ENCODE measurements at places on chromosomes 12 and 14.
A peak's percentile ranks its signal among the peaks of the same experiment; 100 is the strongest.

DNA sequence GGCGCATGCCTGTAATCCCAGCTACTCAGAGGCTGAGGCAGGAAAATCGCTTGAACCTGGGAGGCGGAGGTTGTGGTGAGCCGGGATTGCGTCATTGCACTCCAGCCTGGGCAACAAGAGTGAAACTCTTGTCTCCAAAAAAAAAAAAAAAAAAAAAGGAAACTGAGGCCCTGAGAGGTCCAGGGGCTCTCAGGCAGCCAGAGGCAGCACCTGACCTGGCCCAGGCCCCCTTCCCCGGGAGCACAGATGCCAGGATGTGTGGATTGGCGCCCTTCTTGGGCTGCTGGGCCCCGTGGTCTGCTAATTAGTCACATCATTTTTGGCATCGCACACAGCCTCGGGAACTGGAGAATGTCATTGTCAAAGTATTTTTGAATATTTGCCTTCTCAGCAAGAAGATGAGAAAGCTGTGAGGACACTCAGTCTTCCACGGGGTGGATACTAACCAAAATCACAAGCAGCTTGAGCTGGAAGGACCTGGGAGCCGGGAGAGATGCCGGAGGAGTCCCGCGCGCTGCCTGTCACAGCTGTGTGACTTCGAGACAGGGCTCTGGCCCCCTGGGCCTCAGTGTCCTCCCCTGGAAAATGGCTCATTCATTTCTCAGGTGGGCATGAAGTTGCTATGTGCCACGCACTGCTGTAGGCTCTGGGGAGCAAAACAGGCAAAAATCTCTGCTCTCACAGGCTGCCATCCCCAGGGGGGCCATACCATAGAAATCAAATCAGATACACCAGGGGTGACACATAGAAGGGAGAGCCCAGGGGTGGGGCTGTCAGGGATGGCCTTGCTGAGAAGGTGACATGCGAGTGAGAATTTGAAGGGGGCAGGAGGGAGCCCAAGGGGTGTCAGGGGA lies 12.5 kb upstream of the RCOR1 start:
- DNase-seq = no peak

- DNase-seq = no peak
Observed at GRCh38 chr14:38931969-38932652, 170.9 kb downstream of the SEC23A start.

DNA sequence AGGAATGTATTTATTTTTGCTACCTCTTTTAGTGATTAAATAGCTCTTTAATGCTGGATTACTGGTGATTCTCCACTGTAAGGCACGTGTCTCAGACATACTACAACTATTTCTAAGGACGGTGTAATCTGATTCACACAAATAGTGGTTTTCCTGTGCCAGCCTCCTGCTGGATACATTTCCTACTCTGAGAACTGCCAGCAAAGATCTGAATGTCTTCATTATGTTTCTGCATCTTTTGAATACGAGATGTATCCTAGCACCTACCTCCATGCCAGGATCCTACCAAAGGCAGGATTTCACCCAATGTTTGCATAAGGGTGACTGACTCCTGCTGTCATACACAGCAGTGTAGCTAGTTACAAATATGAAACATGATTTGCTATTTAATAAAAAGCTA lies 120.6 kb downstream of the PRICKLE1 start:
- no peak for DNase-seq

- no peak for DNase-seq
Observed at GRCh38 chr12:119593578-119594398, at the start of gene TMEM233. TMEM233 (plus strand) TSS chr12:119593774; CDS start chr12:119593849, 75 bp downstream.

DNA sequence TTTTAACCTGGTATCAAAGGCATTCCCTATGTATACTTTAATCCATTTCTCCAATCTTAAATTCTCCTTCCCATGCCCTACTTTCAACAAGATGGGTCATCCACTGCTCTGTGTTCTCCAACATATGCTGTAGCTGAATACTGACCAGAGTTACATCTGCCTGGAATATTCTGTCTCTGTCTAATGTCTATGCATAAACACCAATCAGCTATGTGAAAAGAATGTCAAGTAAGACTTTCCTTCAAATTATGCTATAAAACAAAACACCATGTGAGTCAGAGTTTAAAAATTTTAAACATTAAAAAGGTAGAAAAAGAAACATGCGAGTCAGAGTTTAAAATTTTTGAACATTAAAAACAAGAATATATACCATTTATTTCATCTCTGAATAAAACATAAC lies 19.3 kb downstream of the NT5DC3 start:
- DNase-seq = no peak

DNA sequence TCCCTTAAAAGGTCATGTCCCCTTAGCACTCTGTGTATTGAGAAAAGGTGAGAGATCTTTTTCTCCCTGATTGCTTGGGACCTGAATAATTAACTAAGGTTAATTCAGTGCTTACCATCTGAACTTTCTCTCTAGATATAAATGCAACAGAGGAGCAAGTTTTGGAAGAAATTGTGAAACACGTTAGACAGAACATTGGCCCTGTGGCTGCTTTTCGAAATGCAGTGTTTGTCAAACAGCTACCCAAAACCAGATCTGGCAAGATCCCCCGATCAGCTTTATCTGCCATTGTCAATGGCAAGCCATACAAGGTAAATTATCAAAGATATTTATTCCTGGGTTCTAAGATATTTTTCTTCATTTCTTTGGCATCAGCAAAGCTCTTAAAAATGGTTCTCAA lies 175.5 kb downstream of the ACSS3 start:
- DNase-seq = no peak

DNA sequence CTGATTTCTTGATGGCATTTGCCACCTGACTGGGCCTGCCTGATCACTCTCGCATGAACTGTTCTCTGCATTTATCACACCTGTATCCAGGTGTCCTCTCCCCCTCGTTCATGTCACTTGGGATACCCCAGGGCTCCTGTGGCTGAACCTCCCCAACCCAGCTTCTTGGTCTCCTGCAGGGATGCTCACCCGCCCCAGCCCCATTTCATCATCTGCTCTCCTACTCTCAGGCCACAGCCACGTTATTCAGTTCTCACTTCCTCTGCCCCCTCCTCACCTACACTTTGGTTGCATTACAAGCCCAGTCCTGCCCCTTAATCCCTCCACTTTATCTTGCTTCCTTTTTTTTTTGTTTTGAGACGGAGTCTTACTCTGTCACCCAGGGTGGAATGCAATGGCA lies 35.5 kb downstream of the TMBIM6 start:
- no peak for DNase-seq

- DNase-seq = no peak
Observed at GRCh38 chr14:77508876-77509275, 10.3 kb upstream of the ISM2 start.

GRCh38 chr12:115869604-115870003 lies 407.9 kb downstream of the MED13L start:
- DNase-seq = no peak

GRCh38 chr12:87679251-87679650 lies 349.9 kb downstream of the C12orf50 start:
- no peak for DNase-seq

GRCh38 chr14:93520053-93520607 lies 89.4 kb downstream of the UNC79 start:
- no peak for DNase-seq

DNA sequence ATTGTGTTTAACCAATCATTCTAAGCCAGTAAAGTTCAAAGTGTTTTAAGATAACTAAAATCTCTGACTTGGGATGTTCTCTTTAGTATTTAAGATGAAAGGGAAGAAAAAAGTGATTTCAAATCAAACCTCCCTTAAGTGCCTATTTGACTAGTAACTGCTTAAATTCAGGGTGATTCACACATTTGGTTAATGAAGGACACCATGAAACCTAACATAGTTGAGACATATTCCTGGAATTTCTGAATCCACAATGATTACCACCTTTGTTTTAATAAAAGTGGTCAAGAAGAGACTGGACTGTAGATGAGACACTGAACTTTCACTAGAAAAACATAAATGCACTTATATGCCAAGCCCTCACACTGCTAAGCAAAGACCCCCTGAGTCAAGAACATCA lies 138.7 kb downstream of the MED13L start:
- DNase-seq = no peak

DNA sequence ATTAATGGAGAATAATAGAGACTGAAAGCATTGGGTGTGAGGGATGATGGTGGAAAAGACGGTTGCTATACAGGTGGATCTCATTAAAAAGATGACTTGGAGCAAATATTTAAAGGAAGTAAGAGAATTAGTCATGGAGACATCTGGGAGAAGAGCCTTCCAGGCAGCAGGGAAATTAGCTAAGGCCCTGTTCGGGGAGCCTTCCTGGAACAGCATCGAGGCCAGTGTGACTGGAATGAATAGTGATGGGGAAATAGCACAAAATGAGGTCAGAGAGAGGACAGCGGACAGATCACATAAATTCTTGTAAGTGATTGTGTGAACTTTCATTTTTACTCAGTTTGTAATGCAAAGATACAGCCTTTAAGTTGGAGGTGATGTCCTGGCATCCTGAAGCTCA lies 842.3 kb downstream of the SLC6A15 start:
- peak; percentile 13 for DNase-seq

DNA sequence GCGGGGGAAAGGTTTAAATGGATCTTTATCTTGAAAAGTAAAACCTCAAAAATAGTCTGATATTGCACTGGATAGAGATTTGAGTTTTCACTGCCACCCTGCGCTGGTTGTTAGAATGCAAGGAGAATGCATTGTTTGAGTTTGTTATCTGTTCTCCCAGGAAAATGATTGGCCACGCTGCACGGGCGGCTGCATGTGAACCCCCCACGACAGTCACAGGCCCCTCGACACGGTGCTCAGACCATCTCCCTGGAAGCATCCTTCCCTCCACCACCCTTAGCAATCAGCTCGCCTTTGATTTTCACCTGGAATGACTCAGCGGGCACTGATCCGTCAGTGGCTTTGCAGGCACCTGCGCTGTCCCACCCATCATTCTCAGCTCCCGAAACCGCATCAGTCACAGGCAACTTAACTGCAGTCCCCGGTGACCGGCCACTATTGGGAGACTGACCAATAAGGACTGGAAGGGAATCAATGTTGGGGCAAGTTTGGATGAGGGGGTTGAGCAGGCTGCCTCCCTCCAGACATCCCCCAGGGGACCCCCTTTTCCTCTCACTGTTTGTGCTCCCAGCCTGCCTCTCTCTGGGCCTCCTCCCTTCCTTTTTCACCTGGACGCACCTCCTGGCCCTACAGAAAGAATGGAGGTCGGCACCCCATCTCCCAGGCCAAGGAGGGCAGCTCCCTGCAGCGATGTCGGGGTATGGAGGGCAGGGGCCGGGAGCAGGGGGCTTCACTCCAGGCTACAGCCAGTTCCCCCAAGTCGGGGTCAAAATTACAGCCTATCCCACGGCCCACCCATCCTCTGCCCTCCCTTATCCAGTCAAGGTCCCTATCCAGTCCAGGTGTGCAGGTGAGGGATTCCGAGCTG lies 28.5 kb upstream of the C14orf180 start:
- no peak for DNase-seq

- DNase-seq = no peak
Observed at GRCh38 chr12:77204083-77204482, 138.7 kb upstream of the E2F7 start.

Data from body of pancreas (tissue), 4 donors.